CD4-positive, alpha-beta T cell treated with Interleukin-10 for 1 hour (primary cell): ENCODE measurements at places on chromosomes 12 and 14.

- no peak for DNase-seq
Measured at GRCh38 chr12:88737838-88738472, 157.7 kb upstream of the KITLG start.

DNA sequence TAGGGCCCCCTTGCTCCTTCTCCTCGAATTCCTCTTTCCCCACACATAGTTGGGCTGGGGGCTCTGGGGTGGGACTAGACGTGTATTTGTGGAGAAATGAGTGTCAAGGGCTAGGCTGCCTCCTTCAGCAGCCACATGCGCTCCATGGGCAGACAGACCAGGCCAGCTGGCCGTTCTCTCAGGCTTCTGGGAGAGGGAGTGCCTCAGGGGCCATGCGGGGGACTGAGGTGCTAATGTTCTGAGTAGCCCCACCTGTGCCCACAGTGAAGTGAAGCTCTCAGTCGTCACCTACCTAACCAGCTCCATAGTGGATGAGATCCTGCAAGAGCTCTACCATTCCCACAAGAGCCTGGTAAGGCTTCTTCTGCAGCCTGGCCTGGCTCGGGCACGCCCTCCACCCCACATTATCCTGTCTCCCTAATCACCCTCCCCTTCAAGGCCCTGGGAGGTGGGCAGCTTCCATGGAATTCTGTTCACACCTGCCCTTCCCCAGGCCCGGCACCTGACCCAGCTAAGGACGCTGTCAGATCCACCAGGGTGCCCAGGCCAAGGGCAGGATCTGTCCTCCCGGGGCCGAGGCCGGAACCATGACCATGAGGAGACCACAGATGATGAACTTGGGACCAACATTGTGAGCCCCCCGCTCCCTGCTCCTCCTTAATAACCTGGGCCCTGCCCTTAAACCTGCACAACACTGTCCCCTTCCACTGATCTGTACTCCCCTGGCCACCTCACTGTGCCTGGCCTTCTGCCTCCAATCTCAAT is 9.0 kb upstream of the CPNE6 start:
- no peak for DNase-seq

- DNase-seq: no peak
Measured at GRCh38 chr14:104749111-104749649, 3.8 kb upstream of the SIVA1 start.

DNA sequence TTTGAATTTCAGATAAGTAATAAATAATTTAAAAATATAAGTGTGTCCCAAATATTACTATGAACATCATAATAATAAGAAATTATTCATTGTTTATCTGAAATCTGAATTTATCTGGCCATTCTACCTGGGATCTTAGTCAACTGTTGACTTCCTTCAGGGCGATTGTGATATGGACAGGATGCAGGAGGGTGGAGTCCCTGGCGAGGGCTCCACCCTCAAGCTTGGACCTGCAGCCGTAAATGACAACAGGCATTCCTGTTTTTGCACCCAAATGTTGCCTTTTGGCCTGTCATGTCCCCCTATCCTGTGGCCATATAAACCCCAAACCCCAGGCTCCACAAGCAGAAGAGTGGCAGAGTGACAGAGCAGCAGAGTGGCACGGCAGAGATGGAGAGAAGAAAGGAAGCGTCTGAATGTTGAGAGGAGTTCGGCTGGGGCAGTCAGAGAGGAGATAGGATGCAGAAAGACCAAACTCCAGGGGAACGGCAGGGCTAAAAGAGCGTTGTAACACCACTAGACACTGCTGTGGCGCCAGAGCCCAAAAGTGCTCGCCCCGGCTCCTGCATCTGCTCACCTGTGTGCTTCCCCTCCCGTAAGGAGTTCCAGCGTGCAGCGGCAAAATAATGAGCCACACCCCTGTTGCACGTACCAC is 39.4 kb upstream of the FUT8 start:
- no peak for DNase-seq

DNA sequence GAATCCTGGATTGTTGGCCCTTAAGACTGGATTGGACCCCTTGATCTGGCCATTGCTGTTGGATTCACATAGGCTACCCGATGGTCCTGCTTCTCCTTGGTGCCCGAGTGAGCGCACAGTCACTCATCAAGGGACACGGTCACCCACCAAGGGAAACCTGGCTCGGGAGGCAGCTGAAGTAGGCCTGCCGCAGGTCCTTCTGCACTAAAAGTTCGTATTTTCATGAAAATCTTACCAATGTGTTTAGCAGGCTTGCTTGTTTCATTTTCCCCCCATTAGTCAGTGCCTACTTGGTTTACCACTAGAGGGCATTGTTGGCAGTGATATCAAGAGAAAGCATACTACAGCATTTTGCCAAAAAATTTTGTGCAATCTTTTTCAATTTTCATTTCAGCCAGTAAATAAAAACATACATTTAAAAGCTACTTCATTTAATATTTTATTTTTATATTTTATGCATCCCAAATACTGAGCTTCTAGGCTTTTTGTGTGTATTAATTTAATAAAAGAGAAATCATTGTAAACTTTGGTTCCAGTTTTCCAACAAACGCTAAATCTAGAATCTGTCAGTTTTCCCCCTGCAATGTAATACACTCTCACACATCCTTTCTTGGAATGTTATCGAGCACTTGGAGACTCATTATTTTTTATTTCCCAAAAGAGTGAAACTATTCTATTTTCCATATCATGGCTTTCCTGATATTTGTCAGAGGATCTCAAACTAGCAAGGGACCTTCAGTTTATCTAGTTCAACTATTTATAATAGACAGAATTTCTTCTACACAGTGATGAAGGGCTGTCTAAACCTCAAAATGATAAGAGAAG is 116.7 kb downstream of the LMNTD1 start:
- DNase-seq: peak; percentile 65

DNA sequence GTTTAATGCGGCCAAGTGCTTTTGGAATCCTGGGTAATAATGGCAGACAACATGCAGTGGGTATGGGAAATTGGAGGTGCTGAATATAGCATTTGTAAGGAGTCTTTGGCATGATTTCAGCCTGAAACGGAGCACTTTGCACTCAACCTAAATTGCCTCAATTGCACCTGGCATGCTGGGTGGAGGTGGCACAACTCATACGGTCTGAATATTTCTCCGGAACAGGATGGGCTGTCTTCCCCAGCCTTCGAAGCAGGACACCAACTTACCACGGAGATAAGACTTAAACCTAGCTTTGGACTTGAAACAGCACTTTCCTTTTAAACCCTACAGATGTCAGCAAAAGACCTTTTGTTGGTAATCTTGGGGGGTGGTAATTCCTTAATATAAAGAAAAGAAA is 153.7 kb upstream of the SRRM4 start:
- no peak for DNase-seq

GRCh38 chr12:79848339-79848738 is 86.6 kb downstream of the PPP1R12A start:
- DNase-seq: peak; percentile 20

DNA sequence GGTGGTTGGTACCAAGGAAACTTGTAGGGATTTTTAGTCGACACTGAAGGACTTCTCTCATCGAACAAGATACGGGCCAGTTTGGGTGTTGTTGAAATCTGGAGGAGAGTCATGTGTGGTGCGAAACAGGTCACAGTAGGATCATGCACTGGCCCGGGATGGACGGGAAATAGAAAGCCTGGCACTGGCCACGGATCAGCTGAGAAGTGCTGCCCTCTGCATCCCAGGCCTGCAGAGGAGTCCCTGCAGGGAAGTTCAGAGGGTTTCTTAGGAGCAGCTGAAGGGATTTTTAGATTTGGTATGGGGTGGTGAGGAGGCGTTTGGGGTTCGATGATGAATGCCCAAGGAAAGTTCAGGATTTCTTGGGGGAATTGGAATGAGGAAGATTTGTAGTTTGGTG is 63.1 kb downstream of the TSPAN9 start:
- DNase-seq: no peak

- no peak for DNase-seq
Measured at GRCh38 chr12:111338096-111338495, 30.8 kb downstream of the PHETA1 start.

- DNase-seq: no peak
Measured at GRCh38 chr14:94747739-94748138, 22.2 kb downstream of the GSC start.

DNA sequence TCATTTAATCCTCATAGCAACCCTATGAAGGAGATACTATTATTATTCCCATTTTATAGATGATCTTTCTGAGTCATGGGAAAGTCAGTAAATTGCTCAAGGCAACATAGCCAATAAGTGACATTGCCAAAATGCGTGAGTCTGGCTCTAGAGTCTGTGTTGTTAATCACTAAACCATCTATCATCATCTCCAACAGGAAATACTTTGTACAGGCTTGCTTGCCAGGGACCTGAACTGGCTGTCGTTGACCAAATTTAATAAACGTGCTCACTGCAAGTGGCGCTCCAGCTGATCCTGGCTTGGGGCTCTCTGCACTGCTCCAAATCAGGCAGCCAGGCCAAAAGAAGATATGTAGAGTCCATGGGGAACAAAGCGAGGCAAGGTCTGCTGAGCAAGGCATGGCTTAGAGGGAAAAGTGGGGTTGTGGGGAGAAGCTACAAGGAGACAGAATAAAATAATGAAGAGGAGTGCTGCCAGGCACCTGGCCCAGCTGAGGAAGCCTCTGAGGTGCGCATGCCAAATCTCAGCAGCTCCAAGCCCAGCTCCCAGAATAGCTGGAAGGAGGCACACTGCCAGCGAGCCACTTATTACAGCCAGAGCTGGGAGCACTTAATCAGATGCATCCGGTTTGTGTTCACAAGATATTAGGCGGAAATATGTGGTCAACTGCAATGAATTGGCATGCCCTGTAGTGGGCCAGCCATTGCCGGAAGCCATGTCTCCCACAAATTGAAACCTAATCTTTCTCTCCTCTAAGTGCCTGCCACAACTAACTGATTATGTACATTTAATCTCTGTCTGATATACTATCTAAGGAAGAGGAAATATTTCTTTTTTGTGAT is 43.3 kb upstream of the PTPRO start:
- DNase-seq: peak; percentile 26

- no peak for DNase-seq
Measured at GRCh38 chr14:95215094-95215725, 57.9 kb upstream of the DICER1 start.

GRCh38 chr12:109578330-109578927 is 4.8 kb downstream of the MVK start:
- no peak for DNase-seq

DNA sequence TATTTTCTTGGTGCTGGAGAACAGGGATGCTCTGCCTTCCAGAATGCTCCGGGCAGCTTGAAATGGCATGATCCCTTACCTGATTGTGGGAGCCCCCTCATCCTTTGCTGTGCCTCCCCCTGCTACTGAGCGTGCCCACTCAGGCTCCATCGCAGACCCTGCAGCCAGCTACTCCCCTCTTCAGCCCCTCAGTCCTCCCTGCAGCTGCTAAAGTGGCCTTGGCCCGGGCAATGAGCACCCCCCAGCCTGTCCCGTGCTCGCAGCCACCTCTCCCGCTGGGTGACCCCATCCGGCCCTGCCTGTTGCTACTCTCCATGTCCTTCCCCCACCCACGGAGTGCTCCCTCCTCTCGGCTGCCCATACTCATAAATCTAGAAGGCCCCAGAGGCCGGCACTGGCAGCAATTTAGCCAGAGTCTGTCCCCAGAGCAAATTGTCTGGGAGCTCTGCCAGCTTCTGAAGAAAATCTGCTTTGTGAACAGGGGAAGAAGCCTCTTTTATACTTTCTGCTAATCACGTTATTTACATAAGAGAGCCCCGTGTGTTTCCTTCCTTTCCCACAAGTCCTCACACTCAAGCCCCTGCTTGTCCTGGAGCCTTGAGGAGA is 143.7 kb upstream of the FRMD6 start:
- DNase-seq: no peak

DNA sequence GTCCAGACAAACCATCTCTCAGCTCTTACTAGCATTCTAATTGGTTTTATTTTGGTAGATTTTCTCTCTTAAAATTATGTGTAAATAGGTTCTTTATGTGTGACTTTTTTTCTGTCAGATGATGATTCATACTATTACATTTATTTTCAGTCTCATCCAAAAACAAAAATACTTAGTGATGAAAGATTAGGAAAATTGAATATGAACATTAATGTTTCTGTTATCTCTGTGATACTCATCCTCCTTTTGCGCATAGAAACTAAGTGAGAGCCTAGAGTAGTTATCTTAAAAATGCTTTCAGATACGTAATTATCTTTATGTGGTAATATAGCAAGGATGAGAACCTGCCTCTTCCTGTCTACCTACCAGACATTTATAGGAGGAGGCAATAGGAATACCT is 84.1 kb upstream of the MON2 start:
- DNase-seq: no peak

DNA sequence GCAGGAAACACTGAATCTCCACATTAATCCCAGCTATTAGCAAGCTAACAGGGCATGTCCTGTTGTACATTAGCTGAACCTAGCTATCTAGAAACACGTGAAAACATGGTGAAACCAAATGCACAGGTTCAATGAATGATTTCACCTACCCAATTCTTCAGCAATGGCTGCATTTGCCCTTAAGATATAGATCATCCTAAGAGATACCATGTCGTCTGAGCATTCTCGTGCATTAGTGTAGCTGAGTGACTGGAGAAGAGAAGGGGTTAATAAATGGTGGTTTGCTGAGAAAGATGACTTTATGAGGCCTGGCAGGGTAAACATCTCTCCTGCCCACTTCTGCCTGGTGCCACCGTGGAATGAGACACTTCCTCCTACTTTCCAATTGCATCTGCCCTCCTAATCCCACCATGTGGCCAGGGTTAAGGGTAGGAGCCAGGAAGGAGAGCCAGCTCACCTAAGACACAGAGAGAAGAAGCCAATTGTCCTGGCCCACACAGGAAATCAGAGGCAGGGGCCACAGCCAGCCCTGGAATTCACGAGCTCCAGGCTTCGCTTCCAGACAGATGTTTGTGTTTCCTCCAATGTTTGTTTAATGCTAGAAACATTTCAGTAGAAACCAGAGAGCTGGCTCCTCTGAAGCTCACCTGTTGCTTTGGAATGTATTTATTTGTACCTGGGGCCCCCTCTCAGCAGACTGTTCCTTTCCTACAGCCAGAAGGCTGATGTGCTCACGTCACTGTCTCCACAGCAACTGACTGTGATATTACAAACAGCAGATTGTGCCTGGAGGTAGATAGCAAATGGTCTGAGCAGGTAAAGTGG is 126.0 kb upstream of the PARP11 start:
- peak; percentile 29 for DNase-seq
